CD8-positive, alpha-beta T cell (primary cell): ENCODE measurements at places on chromosomes 7 and 10. TPM values are rescaled to one million over a fixed set of nuclear protein-coding genes. Genes with fewer than 3 reads are reported as not detected.

- no peak for DNase-seq
These were observed 84.2 kb downstream of the CUL1 start for GRCh38 chr7:148782757-148783456.

- DNase-seq: no peak
These were observed 169.2 kb upstream of the CDC14C start for GRCh38 chr7:48755061-48755555.

- no peak for DNase-seq
These were observed 265.1 kb downstream of the HTR7 start for GRCh38 chr10:90592638-90593302.

DNA sequence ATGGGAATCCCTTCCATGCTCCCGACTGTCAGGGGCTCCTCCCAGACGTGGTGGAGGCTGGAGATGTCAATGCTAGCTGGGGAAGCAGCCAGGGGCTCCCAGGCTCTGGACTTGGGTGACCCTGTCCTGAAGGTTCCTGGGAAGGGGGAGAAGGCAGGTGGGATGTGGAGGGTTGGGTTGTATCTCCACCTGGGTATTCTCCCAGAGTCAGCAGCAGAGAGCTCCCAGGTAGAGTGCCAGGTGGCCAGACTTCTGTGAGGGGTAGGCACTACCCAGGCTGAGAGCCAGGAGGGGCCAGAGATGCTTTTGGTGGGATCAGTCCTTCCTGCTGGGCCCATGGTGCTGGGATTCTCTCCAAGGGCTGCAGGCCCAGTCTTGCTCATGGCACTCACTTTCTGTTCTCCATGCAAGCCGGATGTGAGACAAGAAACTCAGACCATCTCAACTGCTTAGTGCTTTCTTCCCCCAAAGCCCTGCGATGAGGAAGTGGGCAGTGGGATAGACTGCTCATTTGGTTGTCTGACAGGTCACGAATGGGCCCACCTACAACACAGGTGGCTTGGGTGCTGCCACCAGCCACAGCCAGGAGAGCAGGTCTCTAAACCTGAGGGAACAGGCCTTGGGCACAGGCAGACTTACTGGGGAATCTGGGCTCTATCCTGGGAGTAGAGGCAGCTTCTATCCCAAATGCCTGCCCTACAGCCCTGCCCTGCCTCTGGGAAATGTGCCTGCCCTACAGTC lies 52.5 kb upstream of the CAMK2B start:
- DNase-seq: peak; percentile 43

GRCh38 chr10:51170518-51171245 lies 96.4 kb downstream of the PRKG1 start:
- no peak for DNase-seq

DNA sequence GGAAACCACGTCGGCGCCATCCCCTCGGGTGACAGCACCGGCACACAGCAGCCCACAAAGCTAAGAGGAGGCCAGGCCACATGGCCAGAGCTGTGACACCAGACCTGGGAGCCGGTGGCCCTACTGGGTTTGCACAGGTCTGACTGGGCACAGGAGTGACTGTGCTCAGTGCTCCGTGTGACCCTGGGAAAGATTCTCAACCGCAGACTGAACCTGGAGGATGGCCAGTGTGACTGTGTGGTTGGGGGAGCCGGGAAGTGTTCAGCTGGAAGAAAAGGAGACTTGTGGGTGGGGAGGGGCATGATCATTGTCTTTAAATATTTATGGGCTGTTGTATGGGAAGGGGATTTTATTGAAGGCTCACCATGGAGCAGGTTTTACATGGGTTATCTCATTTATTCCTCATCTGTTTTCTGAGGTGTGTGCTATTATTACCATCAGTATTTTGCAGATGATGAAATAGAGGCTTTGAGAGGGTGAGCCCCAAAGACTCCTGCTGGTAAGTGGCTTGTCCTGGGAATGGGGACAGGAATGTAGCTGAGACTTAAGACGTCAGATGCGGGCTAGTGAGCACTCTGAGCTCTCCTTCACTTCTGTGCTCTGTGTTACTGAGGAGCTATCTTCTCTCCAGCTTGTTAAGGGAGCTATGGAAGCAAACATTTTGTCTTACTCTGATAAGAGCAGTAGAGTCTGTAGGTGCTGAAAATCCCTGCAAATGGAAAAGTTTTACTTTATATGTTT lies 127.5 kb downstream of the TMEM178B start:
- DNase-seq: no peak

- DNase-seq: no peak
These were observed 26.1 kb downstream of the DMTF1 start for GRCh38 chr7:87178320-87178719.

- peak; percentile 69 for DNase-seq
These were observed 11.7 kb upstream of the VIM start for GRCh38 chr10:17216217-17216900.

DNA sequence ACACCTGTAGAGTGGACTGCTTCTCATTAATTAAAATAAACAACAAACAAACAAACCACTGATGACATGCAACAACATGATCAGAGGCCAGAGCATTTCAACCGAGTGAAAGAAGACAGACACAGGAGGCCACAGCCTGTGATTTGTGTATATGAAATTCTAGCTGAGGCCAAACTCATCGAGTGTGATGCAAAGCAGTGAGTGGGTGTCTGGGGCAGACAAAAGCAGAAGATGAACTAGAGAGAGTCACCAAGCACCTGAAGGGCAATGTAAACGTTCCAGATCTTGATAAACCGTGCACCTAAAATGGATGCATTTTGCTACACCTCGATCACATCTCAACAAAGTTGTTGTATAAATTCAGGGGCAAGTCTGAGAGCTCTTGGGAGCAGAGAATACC lies 108.4 kb downstream of the KLF6 start:
- no peak for DNase-seq

- DNase-seq: no peak
These were observed 72.7 kb upstream of the SEC61G start for GRCh38 chr7:54831644-54832095.

GRCh38 chr7:26449175-26450165 lies 157.8 kb downstream of the SNX10 start:
- DNase-seq: no peak

GRCh38 chr10:109993551-109994330 lies 14.0 kb upstream of the ADD3 start:
- no peak for DNase-seq

DNA sequence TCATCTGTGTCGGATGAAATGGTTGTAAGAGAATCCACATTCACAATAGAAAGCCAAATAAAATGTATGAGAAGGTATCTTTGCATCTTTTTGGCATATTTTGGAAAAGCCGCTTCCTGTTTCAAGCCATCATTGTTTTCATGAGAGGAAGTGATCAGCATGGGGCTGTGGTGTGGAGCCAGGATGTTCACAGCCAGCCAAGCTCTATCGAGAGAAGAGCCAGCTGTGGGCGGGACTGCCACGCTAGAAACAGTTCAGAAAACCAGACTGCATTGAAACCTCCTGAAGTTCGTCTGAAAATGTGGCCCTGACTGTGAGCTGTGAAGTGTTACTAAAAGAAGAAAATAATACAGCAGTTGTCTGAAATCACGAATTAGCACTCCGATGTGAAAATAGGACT lies 21.2 kb upstream of the NPS start:
- DNase-seq: no peak

DNA sequence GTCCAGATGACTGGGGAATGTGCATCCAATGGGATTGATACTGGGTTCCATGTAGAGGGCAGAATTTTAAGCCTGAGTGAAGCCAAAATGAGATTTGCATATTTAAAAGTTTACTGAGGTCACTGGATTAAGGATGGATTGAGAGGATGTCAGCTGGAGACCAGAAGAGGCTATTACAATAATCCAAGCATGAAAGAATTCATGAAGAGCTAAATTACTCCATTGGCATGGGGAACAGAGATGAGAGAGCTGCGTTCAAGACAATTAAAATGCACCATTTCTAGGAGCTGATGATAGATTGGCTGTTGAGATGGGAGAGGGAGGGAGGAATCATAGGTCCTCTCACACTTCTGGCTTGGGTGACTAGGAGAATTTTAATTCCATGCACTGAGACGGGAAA lies 158.5 kb downstream of the JCAD start:
- no peak for DNase-seq

- DNase-seq: no peak
These were observed 45.5 kb upstream of the DMBT1 start for GRCh38 chr10:122515022-122515424.

GRCh38 chr10:118394301-118395200 lies 52.4 kb upstream of the FAM204A start:
- DNase-seq: no peak

DNA sequence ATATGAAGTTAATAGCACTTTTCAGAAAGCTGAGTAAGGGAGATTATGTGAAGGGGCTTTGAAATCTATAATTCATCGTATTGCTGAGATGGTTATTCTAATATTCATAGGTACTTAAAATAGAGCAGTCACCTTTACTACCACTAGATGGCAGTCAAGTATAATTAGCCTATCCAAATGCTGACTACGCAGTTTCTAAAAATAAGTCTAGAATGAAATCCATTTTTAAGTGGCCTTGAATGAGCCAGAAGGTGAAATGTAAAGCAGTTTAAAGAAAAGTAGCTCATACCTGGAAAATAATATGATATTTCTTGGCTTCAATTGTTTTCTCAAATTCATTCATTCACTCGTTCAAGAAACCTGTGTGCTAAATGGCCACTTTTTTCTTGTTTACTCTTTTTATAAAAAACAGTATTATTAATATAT lies 1277.1 kb downstream of the GATA3 start:
- DNase-seq: peak; percentile 56

- DNase-seq: no peak
These were observed 66.4 kb downstream of the NHLRC2 start for GRCh38 chr10:113920875-113921274.

DNA sequence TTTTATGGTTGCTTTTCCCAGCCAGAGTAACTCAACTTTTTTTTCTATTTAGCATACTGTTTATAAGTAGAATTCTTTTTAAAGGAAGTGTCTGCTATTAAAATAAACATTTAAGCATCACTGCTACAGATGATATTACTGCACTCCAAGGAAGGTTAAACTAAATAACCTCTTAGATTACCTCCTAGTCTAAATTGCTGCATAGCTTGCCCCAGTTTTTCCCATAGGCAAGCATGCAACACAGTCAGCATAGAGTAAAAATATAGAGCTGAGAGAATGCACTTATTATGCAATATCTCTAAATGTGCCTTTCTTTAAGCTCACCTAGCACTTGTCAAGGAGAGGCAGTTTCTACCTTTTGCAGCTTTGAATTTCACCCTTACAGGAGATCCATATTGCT lies 1392.4 kb upstream of the CELF2 start:
- DNase-seq: no peak

DNA sequence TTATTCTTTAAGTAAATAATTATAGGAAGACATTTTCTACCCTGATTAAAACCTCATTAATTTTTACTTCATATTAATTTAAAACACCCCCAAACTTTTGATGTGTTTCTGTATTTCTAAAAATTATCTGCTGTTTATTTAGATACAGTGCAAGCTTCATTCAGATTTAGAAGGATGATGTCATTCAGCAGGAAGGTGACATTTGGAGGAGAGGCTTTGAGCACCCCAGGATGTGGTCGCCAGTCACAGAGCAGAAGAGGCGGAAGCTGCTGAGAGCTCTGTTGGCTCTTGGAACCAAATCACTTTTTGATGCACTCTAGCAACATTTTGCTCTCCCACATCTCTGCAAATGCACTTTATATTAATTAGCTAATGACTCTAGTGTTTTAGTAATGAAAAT lies 233.9 kb upstream of the CACNA2D1 start:
- DNase-seq: peak; percentile 41

DNA sequence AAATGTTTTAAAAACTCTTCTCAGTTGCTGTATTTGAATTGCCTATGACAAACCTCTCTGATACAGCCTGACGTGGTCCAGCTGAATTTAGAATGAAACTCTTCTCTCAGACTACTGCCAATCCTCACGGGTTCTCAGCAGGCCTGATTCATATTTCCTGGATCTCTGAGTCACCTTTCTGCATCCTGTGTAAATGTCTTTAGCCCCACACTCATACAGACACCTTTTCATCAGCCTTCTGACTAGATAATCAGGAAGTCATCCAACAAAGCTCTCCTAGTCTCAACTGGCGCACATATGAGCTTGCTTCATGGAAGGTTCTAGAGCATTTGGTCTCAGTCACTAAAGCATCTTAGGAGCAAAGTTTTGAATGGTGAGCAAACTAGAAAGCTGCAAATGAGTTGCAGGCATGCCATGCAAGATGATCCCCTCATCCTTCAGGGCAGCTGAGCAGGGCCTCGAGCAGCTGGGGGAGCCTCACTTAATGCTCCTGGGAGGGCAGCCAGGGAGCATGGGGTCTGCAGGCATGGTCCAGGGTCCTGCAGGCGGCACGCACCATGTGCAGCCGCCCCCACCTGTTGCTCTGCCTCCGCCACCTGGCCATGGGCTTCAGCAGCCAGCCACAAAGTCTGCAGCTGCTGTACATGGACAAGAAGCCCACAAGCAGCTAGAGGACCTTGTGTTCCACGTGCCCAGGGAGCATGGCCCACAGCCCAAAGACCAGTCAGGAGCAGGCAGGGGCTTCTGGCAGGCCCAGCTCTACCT lies 182.8 kb downstream of the ARHGAP12 start:
- peak; percentile 17 for DNase-seq

DNA sequence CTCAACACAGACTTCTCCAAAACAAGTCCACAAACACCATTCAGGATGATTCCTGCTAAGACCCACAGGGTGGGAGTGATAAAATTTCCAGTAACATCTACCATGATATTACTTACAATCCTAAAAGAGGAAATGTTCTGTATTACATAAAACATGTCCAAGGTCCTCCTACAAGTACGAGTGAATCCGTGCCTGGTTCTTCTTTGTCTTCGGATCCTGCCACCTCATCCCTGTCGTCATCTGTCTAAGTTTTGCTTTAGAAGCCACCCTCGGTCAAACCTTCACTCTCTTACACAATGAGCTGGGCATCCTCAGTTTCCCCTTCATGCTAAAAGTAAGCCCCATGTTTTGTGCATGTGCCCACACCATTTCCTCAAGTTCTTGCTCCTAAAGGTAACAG lies 279.0 kb downstream of the KCNMA1 start:
- no peak for DNase-seq

GRCh38 chr10:118732245-118733165 lies 22.3 kb downstream of the CACUL1 start:
- DNase-seq: no peak

The CPED1 gene
- total RNA-seq: not detected

The CALML3 gene
- not detected for total RNA-seq

The TAS2R38 gene
- not detected for total RNA-seq

The TMEM229A gene
- not detected for total RNA-seq

The UTF1 gene
- total RNA-seq: not detected

The CYP3A5 gene
- total RNA-seq: not detected

The FFAR4 gene
- total RNA-seq: not detected

The MUC12 gene
- not detected for total RNA-seq

The SMO gene
- not detected for total RNA-seq

The OR2A42 gene
- not detected for total RNA-seq

The PIP gene
- total RNA-seq: not detected

The SRI gene
- total RNA-seq: 43.9 TPM

The AKR1C3 gene
- 0.57 TPM for total RNA-seq

The GPR22 gene
- not detected for total RNA-seq

The VSTM2A gene
- not detected for total RNA-seq

The CHN2 gene
- total RNA-seq: 9.9 TPM

The MKI67 gene
- total RNA-seq: 1.5 TPM

The FGL2 gene
- not detected for total RNA-seq
